ENCODE measurements at places on chromosomes 5 and 9.

- DNase-seq = no peak
Observed at GRCh38 chr9:35635730-35636129, 15.0 kb downstream of the SIT1 start.

DNA sequence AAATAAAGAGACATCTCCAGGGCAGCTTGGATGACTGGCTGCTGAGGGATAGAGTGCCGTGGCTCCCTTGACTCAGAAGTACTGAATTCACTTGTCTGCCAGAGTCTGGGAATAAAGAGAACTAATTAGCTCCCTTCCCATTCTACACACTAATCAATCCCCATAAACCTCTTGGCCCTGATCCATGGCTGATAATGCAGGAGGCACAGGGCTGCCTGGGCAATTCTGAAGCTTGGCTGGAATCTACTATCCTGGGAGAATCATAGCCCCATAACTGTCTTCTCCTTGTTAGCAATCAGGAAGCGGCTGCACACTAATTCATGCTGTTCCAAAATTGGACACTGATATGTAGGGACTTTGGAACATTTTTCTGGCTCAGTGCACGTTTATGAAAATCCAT, 197.7 kb downstream of the PTTG1 start:
- no peak for DNase-seq

DNA sequence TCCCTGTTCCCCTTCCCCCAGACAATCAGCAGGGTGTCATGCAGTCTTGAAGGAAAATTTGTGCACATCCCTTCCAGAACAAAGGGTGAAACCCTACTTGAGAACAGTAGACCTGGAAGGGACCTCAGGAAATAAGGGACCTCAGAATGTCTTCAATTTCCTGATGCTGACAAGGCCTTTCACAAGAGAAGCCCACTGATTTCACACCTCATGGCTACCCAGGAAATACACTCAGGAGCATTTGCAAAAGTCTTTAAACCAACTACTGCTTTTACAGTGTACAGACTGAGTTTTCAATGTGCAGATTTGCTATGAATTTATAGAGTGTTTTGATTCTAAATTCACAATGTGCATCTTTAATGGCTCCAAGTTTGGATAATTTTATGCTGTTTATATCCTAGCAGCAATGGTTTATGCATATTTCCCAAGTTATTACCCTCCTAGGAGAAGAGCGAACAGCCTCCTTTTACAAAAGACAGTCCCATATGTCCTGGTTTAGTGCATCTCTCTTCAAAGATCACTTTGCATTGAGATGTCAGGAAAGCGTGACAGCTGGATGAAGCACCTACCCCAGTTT, 74.8 kb downstream of the GALNT10 start:
- DNase-seq = no peak

DNA sequence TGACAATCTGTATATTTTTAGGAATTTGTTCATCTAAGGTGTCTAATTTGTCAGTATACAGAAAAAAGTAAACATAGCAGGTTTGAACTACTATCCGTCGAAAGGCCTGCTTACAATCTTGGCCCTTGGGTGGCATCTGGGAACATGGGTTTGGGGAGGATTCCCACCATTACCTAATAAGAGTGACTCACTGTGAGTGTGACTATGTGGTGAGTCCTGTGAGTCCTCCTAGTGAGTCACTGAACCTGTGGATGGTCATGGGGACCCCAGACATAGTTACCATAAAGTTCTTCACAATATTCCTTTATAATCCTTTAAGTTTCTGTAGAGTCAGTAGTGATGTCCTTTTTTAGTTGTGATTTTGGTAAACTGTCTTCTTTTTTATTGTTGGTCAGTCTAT, 37.0 kb downstream of the RNF130 start:
- DNase-seq = no peak

DNA sequence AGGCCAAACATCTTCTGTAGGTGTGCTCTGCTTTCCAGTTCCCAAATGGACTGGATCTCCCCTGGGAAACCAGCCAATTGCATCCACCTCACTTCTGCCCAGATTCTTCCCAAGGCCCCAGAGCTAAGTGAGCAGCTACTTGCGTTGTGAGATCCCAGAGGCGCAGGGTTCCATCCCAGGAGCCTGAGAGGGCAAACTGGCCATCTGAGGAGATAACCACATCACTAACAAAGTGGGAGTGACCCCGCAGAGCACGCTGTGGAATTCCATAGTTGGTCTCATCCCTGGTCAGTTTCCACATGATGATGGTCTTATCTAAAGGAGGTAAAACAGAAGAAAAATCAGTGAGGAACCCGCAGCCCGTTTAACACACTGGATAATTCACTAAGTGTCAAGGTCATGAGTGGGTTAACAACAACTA, 1.7 kb downstream of the RACK1 start:
- no peak for DNase-seq

DNA sequence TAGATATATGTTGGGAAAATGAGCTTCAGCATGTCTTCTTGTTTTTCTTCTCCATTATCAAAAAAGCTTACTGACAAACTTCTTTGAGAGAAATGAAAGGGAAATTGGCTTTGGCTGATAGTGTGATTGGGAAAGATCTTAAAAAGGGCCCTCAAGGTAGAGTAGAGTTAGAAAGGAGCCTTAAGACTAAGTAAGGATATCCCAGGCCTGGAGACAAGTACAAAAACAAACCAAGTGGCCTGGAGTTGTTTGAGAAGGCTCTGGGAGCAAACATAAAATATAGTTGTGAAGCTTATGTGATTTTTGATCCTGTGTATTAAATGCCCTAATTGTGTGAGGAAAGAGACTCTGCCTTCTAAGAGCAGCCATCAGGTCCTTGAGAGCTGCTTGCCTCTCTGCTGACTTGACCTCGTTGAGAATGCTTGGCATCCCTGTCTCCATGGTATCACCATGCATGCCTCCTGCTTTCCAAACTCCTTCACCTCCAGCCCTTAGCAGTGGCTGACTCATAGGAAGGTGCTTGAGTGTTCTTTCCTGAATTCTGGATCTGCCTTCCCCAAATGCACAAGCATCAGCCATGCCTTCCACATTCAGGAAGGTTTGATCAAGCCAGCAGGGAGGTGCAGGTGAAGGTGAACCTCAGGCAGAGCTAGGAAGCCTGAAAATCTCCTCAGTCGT, 78.9 kb downstream of the SMARCA2 start:
- DNase-seq = no peak

DNA sequence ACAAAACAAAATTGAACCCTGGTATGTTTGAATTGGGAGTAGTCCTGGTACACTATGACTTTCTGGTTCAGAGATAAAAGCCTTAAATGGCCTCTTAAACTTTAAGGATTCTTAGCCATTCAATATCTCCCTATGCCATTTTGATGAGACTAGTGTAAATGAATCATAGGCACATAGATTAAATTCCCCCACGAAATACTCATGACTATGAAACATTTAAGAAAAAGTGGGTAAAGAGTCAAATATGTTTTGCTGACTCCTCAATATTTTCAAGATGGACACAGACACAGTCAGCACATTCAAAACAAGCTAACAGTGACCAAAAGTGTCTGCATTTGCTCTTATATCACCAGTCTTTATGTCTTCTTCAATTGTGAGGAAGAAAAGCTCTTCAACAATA, 278.3 kb downstream of the PDE4D start:
- no peak for DNase-seq

DNA sequence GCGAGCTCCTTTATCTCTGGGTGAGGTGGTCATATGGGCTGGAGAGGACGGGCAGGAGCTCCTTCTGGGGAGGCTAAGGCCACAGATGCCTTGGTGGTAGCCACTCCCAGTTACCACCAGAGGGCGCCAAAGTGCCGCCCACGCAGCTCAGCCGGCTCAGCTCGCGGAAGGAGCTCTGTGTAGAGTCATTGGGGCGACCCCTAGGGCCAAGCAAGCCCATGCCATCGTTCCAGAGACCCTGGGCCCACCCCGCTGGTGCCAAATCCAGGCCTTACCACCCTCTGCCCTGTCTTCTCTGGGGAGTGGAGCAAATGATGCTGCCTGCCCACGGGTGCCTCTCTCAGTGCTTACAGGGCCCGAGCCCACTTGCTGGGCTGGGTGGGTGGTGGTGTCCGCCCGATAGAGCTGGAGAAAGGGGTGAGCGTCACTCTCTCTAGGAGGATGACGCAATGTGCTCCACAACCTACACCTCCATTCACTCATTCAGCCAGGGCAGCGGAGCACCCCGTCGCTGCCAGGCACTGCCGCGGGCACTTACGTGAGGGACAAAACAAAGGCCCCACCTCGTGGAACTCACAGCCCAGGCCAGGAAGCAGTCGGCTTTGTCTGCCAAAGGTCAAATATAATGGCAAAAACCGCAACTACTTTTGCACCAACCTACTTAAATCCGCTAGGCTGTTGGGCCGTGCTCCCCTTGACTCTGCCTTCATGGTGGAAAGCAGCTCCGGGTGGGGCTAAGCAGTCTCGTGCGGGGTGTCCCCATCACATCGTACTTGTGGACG, 13.8 kb downstream of the TSPAN17 start:
- peak; percentile 67 for DNase-seq

DNA sequence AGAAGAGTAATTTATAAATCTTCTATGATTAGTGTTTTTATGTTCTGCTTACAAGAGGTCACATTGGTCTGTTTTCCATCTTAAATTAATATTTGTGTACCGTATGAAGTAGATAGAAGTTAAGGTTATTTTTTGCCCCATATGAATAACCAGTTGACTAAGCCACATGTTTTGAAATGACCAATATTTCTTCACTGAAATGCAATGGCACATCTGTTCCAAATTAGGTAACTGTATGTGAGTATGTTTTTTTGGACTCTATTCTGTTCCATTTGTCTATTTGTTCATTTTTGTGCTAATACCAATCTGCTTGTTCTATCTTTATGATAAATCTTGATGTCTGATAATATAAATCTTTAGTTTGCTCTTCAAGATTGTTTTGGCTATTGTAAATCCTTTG, 17.7 kb downstream of the JAK2 start:
- DNase-seq = no peak

- peak; percentile 11 for DNase-seq
Observed at GRCh38 chr5:132746954-132747615, at the start of gene CCNI2. CCNI2 (plus strand) TSS chr5:132747426; CDS start chr5:132747496, 70 bp downstream.

DNA sequence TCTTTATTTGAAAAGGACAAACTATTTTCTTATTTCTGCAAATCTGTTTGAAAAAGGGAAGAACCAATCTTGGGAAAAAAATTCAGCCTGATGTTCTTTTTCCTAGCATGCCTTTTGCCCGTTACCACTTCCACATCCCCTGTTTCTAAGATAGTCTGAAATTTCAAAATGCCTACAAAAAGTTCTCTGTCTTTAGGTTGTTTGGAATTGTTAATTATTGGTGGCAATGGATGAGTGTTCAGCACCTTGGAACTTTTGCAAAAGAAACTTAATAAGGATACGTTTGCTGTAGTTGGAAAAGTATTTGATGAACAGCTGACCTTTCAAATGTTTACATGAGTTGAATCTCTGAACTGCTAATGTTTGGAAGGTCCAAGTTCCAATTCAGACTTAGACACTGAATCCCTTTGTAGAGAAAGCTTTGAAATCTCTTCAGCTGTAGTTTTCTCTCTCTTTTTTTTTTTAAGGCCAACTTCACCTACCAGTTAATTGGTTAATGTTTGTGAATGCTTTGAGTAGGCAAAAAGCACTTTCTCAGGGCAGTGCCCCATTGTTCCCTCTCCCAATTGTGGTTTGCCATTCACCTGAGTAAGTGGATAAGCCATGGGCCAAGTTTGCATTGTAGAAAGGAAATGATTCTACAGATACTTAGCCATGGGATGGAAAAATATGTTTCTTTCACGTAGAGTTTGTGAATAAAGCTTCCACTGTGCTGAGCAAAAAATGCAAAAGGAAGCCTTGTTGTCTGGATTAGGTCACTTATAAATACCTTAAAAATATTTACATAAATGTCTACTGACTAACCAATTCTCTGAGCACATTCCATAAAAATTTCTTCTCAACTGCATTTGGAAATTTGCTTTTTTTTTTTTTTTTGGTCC, 156.4 kb upstream of the ELL2 start:
- no peak for DNase-seq

DNA sequence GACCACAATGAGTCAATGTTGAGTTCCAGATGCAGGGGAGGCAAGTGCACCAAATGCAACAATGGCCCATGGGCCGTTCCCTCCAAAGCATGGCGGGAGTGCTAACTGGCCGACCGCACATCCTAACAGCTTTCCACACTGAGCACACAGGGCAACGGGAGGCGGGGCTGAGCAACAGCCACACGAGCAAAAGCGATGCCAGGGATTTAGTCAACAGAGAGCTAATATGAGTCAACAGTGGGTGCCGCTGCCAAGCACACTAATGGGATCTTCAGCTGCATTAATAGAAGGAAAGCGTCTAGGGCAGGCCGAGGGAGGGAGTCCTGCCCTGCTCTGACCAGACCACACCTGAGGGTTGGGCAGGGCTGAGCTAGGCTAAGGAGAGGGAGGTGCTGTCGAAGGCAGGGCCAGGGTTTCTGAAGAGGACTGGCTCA, 4.6 kb downstream of the EPB41L4B start:
- no peak for DNase-seq

GRCh38 chr5:88886252-88886651, 3.3 kb upstream of the MEF2C start:
- DNase-seq = no peak

- peak; percentile 43 for DNase-seq
Observed at GRCh38 chr9:27664121-27664779, 91.0 kb upstream of the C9orf72 start.

GRCh38 chr5:43412156-43412555, at the start of gene CCL28:
CCL28 (minus strand) TSS chr5:43412391; CDS start chr5:43412316, 75 bp downstream.
- no peak for DNase-seq

- DNase-seq = peak; percentile 75
Observed at GRCh38 chr5:145903867-145904266, 31.1 kb upstream of the GRXCR2 start.

DNA sequence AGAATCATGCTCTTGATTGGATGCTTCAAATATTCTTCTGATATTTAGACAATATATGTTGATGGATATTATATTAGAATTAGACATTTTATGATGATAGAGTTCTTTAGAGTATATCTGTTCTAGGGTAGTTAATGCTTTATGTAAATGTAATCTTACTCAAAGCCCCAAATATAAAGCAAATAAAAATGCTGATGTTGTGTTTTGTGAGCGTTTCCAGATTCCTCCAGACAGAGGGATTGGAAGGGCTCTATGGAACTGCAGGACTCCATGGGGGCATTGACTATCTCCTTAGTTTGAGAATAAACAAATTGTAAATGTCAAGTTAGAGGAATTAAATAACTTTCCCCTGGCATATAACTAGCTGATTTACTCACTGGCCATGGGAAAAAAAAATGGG, 184.5 kb downstream of the MRPS30 start:
- no peak for DNase-seq

- no peak for DNase-seq
Observed at GRCh38 chr5:3365501-3366215, 230.0 kb upstream of the IRX1 start.

DNA sequence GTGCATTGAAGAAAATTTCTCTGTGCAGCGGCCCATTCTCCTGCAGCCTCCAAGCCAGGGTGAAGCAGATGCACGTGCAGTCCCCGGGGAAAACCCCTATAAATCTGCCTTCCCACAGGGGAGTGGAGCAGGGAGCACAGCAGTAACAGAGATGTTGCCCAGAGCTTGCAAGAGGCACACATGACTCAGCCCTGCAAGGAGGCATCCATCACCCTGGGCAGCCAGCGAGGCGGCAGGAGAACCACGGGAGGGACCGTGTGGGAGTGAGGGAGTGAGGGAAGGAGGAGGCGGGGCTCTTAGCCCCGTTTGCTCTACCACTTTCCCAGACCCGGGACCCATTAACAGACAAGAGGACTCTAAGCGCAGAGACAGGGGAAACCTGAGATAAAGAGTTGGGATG, 96.2 kb upstream of the ARAP3 start:
- DNase-seq = peak; percentile 75

Measured in umbilical cord (tissue), 2 donors.